Tibial artery (tissue), 4 donors: ENCODE measurements at places on chromosomes 5 and 9.

- DNase-seq: no peak
These were observed 98.6 kb downstream of the YTHDC2 start for GRCh38 chr5:113612060-113612496.

- DNase-seq: no peak
These were observed 281.7 kb downstream of the FANCC start for GRCh38 chr9:95035846-95036245.

GRCh38 chr5:155827949-155828348 is 499.0 kb upstream of the SGCD start:
- DNase-seq: no peak

DNA sequence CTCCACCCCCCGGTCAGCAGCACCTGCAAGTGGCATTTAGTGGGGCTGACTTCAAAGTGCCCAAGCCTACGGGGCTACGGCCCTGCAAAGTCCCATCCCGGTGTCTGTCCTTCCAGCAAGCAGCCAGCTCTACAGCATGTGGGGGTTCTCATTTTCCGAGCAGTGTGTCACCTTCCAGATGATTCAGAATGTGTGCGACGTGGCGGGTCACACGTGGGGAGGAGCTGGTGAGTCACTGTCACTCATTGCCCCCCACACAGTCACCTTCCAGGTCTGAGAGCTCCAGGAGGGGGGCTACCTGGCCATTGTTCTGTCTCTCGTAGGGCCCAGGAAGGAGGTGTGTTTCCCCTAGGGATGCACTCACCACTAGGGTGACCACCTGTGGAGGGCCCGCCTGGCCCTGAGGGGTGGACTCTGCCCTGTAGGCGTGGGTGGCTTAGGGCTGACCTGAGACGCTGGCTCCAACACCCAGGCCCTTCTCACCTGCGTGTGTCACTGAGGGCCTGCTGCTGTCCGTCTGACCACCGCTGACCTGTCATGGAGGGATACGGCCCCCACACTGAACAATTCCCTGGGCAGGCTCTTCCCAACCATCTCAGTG is 70.2 kb downstream of the SEMA4D start:
- no peak for DNase-seq

DNA sequence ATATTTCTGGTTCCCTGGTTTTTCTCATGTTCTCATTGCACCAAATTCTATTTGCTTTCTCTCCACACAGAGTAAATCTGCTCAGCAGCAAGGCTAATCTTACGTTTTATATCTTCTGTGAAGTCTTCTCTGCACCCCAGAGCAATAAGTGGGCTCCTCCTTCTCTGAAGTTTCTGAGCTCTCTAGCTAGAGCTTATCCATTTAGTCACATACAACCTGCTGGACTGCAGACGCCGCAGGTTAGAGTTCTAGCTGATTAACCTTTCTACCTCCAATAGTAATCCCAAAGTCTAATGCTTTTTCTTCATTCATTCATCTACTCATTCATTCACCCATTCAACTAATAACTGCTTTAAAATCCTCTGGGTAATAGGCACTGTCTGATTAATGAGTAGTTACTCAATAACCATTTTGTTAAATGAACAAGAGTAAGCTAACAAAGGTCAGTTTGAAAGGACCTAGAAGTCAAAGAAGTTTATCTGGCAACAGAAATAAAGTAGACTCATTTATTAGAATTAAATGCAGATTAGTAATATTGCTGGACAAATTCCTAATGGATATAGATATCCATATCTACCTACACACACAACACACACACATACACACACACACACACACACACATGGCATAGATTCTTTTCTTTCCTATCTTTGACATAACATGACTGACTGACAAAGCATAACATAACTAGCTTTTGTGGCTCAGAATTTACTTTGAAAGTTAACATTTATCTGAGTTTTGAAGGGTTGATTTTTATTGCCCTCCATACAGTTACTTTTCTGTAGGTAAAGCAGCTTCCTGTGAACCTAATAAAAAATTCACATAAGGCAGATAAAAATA is 984.6 kb upstream of the SEMA6A start:
- DNase-seq: no peak

GRCh38 chr5:92402045-92402444 is 1018.9 kb upstream of the ARRDC3 start:
- no peak for DNase-seq

DNA sequence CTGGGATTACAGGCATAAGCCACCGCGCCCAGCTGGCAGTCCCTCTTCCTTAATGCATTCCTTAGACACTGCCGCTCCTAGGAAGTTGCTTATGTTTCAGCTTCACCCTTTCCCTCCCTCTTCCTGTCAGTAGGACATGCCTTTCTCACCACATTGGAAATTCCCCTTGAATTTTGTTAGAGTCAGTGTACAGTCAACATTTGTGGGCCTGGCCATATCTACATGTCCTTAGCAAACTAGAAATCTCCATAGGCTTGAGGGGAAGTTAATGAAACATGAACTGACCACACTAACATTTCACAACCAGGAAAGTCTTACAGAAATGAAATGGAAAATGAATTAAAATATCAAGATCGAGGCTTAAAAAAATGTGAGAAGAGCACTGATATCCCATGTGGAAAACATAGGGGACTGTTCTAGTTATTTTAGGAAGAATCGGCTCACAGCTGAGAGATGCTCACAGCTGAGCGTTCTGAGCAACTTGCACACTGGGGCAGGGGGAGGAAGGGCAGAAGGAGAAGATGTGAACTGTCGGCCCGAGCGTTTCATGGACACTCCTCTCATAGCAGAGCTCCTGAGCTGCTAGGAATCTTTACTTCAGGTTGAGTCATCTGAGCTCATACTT is 21.1 kb upstream of the LVRN start:
- DNase-seq: no peak

DNA sequence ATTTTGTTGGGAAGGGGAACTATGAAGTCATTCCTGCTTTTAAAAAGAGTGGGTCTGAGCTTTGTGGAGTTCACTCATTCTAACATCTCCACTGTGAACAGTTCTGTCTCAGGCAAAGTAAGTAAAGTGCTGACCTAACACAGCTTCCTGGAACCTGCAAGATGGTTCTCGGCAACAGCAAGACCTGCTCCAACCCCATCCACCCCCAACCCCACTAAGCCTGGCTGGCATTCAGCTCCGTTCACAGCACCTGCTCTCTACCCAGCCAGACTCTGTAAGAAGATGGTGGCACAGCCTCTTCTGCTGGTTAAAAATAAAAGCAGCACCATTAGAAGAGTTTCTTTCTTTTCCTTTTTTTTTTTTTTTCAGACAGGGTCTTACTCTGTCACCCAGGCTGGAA is 42.0 kb downstream of the EPB41L4B start:
- DNase-seq: no peak

GRCh38 chr9:130039528-130040147 is 3.4 kb downstream of the FNBP1 start:
- no peak for DNase-seq

- no peak for DNase-seq
These were observed 364.1 kb downstream of the TMEM38B start for GRCh38 chr9:106058460-106058859.

DNA sequence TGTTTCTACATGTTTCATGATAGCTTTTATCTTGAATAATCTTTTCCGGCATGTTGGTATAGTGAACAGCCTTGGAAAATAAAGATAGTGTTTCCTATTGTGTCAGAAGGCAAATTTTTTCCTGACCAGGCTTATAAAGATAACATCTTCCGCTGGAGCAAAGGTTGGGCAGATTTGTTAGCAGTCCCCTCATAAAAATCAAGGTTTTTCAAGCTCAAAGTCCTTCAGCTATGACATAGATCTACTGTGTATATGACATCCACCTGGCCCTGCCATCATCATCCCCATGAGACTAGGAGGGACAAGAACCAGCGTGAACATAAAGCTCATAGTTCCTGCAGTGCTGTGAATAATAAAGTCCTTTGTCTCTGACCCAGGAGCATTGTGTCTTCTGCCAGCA is 30.4 kb upstream of the OTULINL start:
- no peak for DNase-seq
